ENCODE measurements at places on chromosomes 7 and 10.
A peak's percentile ranks its signal among the peaks of the same experiment; 100 is the strongest.

DNA sequence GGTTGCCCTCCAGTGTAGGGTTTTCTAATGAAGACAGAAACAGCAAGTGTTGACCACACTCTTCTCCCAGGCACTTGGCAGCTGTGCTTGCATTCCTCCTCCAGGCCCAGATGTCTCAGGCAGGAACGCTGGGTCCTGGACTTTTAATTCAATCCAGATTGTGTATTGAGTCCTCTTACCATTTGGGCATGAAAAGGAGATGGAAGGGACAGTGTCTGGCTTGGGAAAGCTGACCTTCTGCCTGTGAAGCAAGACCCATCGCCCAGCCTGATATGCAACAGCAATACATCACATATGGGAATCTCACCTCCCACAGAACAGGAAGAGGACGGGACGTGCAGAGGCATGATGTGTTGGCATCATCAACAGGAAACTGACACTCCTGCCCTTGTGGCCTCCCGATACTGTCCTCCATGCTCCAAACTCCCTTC, 174.4 kb upstream of the LYZL2 start:
- no peak overlapping the region for H3K4me3 ChIP-seq
- H3K27me3 ChIP-seq, result no peaks in the 10 kb centered on the region
- no peak overlapping the region for H3K27ac ChIP-seq
- DNase-seq, result no peak

GRCh38 chr7:47539398-47540052, 42.4 kb downstream of the TNS3 start:
- no peak for DNase-seq
- peak overlapping the region; percentile 16 for H3K27ac ChIP-seq
- peaks cover 16% of the 10 kb centered on the region for H3K4me1 ChIP-seq
- no peaks in the 10 kb centered on the region for H3K36me3 ChIP-seq
- no peaks in the 10 kb centered on the region for H3K27me3 ChIP-seq

GRCh38 chr7:135716677-135717238, 11.2 kb downstream of the SLC13A4 start:
- no peaks in the 10 kb centered on the region for H3K27me3 ChIP-seq
- no peaks in the 10 kb centered on the region for H3K36me3 ChIP-seq
- no peak for DNase-seq

- no peaks in the 10 kb centered on the region for H3K27me3 ChIP-seq
- DNase-seq, result peak; percentile 72
These were observed 30.0 kb upstream of the PSMG3 start for GRCh38 chr7:1599640-1600395.

DNA sequence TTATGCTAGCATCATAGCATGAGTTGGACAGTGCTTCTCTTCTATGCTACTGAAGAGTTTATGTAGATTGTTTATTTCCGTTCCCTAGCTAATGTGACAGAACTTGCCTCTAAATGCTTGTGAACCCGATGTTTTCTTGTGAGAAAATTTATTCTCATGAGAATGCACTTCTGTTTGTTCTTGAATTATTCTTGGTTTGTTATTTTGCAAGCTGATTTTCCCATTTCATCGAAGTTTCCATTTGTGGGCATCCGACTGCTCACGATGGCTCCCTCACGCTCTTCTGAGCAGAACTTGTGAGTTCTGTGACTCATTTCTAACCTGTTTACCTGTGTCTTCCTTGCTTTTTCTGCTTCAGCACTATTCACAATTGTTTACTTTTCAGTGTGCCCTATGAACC, 59.9 kb downstream of the WDFY4 start:
- H3K36me3 ChIP-seq, result no peaks in the 10 kb centered on the region
- H3K4me3 ChIP-seq, result no peak overlapping the region
- DNase-seq, result no peak
- no peak overlapping the region for H3K27ac ChIP-seq

DNA sequence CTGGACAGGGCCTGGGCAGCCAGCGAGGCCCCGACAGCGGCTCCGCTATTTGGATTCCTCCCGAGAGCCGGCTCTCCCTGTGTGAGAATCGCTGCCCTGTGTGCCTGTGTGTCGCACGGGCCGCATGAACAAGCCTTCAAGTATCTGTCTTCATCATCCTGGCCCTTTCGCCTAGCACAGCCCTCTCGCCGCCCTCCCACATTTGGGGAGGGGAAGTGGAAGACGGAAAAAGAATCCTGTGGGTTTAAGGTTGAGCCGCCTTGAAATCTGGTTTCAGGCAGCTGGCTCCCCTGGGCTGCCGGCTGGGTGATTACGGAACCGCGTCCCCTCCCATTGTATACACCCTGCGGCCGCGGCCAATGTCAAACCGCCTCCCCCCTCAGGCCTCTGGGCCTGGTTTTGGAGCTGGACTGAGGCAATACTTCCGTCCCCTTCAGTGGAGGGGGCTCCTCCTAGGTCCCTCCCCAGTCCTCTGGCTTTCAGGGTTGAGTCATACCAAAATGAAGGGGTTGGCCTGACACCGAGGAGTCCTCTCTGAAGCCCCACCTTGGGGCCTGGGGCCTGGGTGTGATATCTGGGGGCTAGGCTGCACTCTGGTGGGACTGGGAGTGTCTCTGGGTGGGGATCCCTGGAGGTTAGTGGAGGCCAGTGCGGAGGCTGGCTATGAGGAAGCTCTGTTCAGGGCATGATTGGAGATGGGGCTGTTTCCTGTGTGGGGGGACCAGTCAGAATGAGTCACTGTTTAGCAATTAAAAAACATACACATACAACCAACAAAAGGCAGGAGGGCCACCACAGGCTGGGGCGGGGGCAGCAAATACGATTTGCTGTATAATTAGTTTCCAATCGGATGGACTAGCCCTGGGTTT, 1.7 kb downstream of the TRIM8 start:
- no peaks in the 10 kb centered on the region for H3K27me3 ChIP-seq
- H3K36me3 ChIP-seq, result no peaks in the 10 kb centered on the region
- DNase-seq, result peak; percentile 88
- H3K4me3 ChIP-seq, result peak overlapping the region; percentile 71
- H3K27ac ChIP-seq, result peak overlapping the region; percentile 97

GRCh38 chr7:150736864-150737263, 354 bp upstream of the GIMAP5 start:
- peak overlapping the region; percentile 50 for H3K4me3 ChIP-seq
- peaks cover 19% of the 10 kb centered on the region for H3K4me1 ChIP-seq
- peak overlapping the region; percentile 82 for H3K27ac ChIP-seq
- no peaks in the 10 kb centered on the region for H3K27me3 ChIP-seq
- no peaks in the 10 kb centered on the region for H3K36me3 ChIP-seq

Data from upper lobe of left lung (tissue), 6 donors.